Stimulated activated CD8-positive, alpha-beta memory T cell treated with anti-CD3 and anti-CD28 coated beads, Interleukin-15, amount 100 ng/mL, for 24 hours (primary cell): ENCODE measurements at places on chromosomes 1 and 21.

DNA sequence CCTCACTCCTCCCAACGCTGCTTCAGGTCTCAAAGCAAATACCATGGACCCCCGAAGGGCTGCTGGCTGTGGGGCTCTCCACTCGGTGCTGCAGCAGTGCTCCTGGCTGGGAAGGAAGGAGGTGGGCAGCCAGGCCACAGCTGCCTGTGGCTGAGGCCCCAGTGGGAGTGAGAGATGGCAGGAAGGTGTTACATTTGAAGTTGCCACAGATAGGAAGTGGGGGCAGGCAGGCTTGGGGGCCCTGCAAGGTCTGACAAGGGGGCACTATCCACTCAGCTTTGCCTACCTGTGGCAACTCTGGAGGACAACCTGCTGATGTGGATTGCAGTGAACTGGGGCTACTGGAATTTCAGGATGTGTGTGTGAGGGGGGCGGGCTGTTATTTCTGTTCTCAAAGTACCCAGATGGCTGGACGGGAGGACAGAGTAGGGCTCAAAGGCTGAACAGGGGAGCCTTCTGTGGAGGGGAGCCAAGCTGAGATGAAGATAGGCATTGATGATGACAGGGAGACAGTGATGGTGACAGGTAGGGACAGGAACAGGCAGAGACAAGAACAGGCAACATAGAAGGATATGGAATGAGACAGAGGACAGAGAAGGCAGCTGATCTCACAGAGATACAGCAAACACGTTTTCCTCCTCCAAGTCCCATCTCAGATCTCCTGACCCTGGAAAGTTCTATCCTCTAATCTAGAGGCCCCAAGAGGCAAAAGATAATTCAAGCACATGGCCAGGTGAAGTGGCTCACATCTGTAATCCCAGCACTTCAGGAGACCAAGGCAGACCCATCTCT, 1.8 kb downstream of the ZNF683 start:
- DNase-seq = no peak

DNA sequence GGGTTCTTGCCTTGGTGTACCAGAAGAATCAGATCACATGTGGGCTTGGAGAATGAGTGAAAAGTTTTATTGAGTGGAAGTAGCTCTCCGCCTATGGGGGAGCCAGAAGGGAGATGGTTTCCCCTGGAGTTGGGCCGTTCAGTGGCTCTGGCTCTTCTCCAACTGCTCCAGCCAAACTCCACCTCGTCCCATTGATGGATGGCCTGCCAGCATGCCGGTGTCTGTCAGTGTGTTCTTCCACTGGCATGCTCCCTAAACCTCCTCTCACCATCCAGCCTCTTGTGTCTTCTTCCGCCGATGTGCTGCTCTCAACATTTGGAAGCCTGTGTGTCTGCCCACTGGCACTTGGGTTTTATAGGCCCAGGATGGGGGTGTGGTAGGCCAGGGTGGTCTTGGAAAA, 119.4 kb downstream of the MAP3K21 start:
- no peak for DNase-seq

DNA sequence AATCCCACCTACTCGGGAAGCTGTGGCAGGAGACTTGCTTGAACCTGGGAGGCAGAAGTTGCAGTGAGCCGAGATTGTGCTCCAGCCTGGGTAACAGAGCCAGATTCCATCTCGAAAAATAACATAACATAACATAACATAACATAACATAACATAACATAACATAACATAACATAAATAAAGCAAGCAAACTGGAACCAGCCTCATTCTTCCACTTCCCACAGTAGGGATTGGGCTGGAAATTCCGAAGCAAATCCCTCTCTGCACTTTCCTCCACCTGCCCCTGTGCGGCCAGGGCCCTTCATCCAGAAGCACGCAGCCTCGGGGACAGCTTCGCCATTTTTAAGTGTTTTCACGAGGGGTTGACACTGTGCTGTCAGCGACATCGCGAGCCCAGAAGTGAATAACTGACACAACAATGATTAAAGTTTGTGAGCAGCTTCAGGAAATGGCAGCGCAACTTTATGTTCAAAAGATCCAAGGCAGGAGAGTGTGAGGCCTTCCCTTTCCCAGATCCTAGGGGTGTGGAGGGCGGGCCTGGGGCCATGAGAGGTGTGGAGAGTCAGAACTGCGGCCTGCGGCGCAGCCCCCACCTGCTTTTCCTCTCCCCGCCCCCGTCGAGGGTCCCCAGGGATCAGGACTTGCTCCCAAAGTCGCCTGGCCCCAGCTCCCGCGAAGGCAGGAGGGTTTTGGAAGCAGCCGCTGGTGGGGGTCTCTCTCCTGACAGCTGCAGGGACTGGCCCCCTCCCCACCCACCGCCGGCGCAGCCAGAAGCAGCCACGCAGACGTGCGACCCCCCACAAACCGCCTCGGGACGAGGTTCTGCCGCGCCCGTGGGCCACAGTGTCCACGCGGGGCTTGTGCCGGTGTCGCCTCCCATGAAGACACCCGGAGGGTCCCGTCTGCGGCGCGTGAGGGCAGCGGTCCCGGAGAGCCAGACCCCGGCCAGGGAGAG, 651 bp upstream of the GABRD start:
- DNase-seq = no peak

GRCh38 chr21:14762327-14762726, 216.2 kb upstream of the SAMSN1 start:
- no peak for DNase-seq

- no peak for DNase-seq
Measured at GRCh38 chr1:114025609-114026401, 46.5 kb downstream of the OLFML3 start.

GRCh38 chr1:112998592-112999235, 42.7 kb upstream of the SLC16A1 start:
- no peak for DNase-seq

- no peak for DNase-seq
Measured at GRCh38 chr1:119475866-119476439, 31.1 kb upstream of the HSD3B1 start.

DNA sequence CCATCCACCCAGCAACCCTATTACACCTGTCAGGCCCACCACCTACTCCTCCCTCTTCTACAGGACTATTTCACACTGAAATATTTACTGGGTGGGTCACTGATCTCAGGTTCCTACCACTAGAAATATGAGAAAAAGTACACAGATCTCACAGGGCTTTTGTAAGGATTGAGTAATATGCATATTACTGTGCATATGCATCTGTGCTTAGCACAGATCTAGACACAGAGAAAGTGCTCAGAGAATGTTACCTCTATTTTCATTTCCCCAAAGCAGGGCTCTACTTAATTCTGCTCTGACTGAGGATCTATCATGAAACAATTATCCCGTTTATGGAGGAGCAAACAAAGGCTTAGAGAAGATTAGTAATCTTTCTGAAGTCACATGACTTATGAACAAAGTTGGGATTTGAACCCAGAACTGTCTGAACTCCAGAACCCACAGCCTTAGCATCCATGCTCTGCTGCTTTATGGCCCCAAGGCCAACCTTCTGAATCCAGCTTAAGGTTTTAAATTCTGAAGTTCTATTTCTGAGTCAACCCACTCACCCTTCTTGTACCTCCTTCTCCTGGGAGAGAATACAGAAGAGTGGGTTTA, 11.8 kb downstream of the TSSK3 start:
- no peak for DNase-seq

DNA sequence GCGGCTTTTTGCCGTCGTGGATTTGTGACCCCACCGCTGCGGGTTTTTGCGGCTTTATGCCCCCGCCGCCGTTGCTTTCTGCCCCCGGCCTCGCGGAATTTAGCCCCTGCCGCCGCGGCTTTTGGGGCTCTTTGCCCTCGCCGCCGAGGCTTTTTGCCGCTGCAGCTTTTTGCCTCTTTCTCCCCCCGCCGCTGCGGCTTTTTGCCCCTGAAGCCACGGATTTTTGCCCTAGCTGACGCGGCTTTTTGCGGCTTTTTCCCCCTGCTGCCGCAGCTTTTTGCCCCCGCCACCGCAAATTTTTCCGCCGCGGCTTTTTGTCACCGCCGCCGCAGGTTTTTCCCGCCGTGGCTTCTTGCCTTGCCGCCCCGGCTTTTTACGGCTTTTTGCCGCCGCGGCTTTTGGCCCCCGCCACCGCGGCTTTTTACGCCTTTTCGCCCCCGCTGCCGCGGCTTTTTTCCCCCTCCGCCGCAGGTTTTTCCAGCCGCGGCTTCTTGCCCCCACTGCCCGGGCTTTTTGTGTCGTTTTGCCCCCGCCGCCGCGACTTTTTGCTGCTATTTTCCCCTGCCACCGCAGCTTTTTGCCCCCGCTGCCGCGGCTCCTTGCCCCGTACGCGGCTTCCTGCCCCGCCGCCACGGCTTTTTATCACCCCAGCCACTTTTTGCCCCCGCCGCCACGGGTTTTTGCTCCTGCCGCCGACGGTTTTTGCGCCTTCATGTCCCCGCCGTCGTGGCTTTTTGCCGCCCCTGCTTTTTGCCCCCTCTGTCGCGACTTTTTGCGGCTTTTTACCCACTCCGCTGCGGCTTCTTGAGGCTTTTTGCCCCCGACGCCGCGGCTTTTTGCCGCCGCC, 3933.6 kb downstream of the SRGAP2C start:
- DNase-seq = no peak

- no peak for DNase-seq
Measured at GRCh38 chr1:177008653-177009052, 155.9 kb downstream of the ASTN1 start.

DNA sequence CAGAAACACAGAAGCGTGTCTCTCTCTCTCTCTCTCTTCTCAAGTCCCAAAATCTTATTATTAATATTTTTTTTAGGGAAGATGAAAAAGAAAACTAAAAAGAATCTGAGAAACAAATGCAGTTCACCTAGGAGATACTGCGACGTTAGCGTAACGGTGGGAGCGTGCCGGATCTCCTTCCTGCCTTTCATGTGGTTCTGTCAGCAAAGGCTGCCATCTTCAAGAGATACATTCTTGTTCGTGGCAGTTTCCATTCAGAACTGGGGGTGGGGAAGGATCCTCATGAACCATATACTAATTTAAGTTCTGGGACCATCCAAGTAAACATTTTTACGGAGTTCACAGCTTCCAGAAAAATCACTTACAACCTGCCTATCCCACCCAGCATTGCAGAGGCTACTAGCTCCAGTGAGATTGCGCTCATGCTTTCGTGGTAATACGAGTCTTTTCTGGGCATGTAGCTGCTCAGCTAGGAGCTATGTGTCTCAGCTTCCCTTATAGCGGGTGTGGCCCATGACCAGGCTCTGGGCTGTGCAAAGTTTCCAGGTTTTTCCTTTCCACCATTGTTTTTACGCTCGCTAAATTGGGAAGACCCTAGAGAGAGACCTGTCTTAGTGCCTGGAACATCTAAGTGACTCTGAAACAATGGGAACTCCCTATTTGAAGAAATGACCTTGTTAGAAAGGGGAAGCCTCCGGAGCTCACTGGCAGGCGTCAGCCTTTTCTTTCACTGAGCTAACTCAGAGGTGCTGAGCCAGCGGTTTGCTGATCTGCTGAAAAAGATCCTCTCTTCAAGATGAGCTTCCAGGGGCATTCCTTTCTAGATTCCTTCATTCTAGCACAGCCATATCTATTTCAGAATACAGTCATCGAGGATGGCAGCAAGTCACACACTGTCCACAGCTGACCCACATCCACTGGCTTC, 17.3 kb downstream of the SLAMF1 start:
- DNase-seq = no peak

GRCh38 chr1:231792634-231793033, 166.0 kb downstream of the DISC1 start:
- DNase-seq = no peak

DNA sequence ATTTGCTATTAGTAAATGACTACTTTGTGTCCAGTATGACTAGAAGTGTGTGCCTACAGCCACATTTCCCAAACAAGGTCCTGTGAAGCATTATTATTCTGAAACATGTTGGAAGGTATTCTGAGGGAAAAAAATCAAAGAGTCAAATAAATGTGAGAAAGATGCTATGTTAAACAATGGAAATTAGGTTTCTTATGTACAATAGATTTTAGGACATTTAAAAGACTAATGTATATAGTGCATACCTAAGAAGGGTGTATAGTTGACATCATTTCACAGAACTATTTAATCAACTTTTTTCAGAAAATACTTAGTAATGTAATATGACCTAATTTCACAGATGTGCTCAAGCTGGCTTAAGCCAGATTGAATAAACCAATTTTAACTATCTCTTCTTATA, 582.5 kb downstream of the USP25 start:
- no peak for DNase-seq

DNA sequence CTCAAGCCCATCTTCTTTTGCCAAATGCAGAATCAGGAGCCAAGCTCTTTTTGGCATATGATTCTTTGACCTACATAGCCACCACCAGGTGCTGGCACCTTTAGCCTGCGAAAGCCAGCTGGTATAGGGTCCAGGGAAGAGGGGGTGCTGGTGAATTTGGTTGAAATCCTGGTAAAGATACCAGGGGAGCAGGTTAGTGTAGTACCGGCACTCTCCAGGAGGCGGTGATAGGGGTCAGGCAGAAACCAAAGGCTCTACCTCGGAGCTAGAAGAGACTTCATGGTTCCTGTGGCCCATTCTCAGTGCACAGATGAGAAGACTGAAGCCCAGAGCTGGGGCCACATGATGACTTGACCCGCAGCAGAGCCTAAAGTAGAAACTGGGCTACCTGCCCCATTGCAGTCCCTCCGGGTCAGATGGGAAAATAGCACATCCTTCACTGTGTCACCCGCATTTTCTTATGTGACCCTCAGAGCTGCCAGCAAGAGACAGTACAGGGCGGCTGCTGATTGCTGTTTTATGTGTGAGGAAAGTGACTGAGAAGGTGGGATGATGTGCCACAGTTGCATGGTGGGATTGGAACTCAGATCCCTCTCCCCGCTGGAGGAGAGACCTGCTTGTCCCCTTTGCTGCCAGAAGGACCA, 36.0 kb upstream of the IL19 start:
- DNase-seq = peak; percentile 69

- no peak for DNase-seq
Measured at GRCh38 chr1:90924982-90925381, 96.9 kb downstream of the ZNF644 start.

DNA sequence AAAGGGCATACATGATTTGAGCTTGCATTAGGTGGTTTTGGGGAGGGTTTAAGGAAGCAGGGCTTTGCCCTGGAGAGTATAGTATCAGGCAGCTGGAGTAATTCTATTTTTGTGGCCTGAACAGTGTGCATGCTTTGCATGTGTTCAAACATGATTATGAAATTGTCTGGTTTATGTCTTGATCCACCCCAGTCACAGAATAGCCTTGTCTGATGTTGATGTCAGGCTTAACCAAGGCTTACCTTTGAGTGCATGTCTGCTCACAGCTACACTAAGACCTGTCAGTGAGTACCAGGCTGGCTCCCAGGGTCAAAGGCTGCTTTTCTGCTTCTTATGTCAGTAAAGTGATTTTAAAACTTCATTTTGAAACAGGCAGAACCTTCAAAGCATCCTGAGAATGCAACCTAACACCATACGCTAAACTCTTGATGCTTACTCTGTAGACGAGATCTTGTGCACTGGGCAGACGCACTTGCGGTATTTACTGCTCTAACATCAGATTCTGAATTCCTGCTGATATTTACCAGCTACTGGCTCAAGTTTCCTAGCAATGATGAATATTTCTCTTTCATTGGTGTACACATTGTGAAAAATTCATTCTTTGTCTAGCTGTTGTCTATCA, 78.9 kb downstream of the MAP3K21 start:
- no peak for DNase-seq
